ENCODE measurements at places on chromosomes 5 and 9.

- DNase-seq = no peak
These were observed 633.6 kb downstream of the BNC2 start for GRCh38 chr9:16236882-16237281.

DNA sequence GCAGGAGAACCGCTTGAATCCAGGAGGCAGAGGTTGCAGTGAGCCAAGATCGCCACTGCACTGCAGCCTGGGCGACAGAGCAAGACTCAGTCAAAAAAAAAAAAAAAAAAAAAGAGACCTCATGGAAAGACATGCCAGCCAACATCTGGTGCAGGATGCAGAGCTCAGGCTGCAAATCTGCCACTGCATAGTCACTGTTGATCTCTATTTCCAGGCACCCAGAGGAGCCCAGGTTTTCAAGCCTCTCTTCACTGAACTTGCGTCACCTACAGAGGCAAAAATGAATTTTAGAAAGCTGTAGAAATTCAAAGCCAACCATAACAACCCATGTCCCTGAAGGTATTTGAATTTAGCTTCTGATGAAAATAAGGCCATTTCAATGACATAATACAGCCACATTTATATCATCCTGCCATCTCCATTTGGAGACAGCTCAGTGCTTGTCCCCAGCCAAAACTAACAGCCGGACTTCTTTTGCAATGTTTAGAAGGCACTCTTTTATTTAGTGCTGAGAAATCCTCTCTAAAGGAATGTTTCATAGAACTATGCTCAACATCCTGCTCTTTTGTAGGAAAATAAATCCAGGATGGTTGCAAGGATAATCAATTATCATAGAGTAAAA, 113.3 kb downstream of the SNX18 start:
- DNase-seq = no peak

GRCh38 chr5:78782728-78783127, 134.2 kb upstream of the LHFPL2 start:
- DNase-seq = no peak

- DNase-seq = no peak
These were observed 53.4 kb upstream of the PTCH1 start for GRCh38 chr9:95570150-95570549.

- no peak for DNase-seq
These were observed 66.1 kb downstream of the KLHL3 start for GRCh38 chr5:137669811-137670210.

GRCh38 chr5:131488463-131488862, 146.6 kb downstream of the RAPGEF6 start:
- no peak for DNase-seq

GRCh38 chr9:470552-471194, 256.0 kb downstream of the DOCK8 start:
- DNase-seq = no peak

DNA sequence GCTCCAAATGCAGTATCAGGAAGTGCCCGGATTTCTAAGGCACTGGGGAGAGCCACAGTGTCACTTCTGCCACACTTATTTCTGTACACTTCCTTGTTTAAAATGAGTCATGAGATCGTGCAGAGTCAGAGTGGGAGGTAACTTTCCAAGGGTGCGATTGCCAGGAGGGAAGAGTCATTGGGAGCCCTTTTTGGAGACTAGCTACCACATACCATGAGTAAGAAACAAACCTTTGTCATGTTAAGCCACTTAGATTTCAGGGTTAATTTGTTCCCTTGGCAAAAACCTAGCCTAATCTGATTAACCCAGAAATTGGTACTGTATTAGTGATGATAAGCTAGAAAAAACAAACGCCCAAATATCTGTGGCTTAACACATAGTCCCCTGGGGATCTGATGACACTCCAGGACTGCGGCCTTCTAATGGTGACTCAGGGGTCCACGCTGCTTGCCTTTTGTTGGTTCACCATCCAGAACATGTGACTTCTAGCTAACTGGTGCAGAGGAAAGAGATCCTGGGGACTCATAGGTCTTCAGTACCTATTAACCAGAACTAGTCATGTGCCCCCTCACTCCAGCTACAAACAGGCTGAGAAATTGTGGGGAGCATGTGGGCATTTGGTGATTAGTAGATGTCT, 48.6 kb upstream of the TLE1 start:
- no peak for DNase-seq

- DNase-seq = peak; percentile 14
These were observed 109.2 kb upstream of the SHB start for GRCh38 chr9:38178237-38178636.

GRCh38 chr5:31860726-31861433, 221.9 kb downstream of the PDZD2 start:
- DNase-seq = no peak

DNA sequence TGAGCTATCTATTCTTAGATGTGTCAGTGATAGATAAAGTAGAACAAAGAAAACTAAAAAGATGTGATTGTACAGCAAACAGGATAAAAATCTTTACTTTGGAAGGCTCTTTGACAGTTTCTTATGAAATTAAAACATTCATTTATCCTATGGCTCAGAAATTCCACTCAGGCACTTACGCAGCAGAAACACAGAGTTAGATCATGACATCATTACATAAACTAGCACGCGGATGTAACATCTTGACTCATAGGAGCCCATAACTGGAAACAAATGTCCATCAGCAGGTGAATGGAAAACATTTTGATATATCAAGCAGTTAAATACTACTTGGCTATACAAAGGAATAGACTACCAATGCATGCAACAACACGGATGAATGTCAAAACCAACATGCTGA, 45.3 kb downstream of the ICE1 start:
- DNase-seq = no peak
